ENCODE measurements at places on chromosomes 5 and 9.

DNA sequence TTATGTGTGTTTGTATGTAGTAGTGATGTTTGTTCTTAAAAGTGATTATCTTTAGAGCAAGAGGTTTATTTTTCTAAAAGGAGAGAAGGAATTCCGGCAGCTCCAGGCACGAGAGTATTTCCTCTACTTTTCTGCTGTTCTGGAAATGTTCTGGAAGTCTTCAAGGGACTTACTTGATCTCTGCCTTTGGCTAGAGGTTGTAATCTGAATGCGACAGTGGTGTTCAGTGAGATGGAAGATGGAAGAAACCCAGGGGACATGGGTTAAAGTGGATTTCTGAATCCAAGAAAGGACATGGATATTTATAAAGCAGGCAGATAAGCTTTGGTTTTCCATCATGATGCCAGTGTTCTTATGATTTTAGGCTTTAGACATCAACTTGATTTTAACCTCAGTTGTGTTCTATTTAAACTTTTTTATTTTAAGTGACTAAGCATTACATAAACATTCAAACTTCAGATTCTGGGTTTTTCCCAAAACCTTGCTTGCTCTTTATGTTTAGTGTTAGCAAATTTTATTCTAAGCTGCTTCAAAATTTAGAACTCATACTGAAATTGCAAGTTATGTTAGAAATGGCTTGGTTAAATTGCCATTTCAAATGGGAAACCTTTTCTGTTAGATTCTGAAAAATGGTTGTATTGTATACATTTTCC, 3.6 kb downstream of the GPR21 start:
- no peak for DNase-seq

GRCh38 chr5:90095292-90096060, 314.1 kb downstream of the CETN3 start:
- no peak for DNase-seq

GRCh38 chr9:21549251-21549765, 67.2 kb upstream of the IFNE start:
- DNase-seq: no peak

GRCh38 chr9:70979966-70980365, 141.5 kb downstream of the TRPM3 start:
- DNase-seq: no peak

DNA sequence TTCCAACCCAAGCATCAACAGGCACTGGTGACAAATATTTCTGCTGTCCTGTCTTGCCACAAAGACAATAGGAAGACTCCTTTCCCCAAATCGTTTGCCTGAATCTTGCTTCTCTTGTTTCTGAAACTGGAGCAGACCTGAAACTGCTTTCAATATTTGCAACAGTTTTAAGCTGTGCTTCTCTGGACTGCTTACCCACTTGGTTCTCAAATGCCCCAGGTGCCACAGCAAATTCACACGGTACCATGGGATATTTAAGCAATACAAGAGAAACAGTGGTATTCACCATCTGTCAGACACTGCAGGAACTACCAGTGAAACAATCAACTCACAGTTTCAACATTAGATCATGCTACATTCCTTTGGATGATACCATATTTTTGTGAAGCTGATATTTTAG, 309.4 kb downstream of the PARP8 start:
- DNase-seq: no peak

Measured in omental fat pad (tissue), 4 donors.